ENCODE measurements at places on chromosomes 5 and 9. TPM values are rescaled to one million over a fixed set of nuclear protein-coding genes. Genes with fewer than 3 reads are reported as not detected.

- no peak for DNase-seq
Observed at GRCh38 chr9:75418518-75418917, 330.2 kb downstream of the OSTF1 start.

GRCh38 chr9:115640887-115641286 lies 512.7 kb upstream of the PAPPA start:
- DNase-seq: no peak

DNA sequence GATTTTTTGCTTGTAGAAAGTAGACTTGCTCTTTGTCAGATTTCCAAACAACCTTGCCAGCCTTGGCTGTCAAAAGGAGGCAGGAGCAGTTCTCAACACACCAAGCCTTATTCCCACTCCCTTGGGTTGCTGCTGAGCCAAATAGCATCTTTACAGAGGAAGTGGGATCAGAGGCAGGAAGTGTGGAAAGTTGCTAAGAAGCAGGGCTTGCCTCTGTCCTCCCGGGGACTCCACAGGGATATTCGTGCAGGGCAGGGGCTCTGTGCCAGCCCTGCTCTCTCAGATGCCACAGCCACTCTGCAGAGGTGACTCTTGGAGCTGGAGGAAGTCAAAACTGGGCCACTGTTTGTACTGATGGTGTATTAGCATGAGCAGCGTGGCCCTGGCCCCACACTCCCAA lies 24.3 kb downstream of the PTPDC1 start:
- DNase-seq: no peak

- no peak for DNase-seq
Observed at GRCh38 chr5:393846-394275, 49.1 kb upstream of the EXOC3 start.

DNA sequence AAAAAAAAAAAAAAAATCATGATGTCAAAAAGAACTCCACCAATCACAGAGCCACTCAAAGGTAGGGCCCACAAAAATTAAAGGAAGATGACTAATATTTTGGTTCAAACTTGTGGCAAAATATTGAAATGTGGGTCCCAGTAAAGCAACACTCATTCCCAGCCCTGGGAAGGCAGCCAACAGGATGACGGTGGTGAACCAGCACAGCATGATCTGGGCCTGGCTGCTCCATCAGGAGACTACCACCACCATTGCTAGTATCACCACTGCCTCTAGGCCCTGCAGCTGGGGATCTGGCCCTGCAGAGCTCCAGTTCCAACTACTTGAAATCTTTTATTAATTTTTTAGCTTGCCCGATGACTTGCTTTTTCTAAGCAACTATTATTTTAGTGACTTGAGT lies 206.8 kb upstream of the ITGA1 start:
- no peak for DNase-seq

DNA sequence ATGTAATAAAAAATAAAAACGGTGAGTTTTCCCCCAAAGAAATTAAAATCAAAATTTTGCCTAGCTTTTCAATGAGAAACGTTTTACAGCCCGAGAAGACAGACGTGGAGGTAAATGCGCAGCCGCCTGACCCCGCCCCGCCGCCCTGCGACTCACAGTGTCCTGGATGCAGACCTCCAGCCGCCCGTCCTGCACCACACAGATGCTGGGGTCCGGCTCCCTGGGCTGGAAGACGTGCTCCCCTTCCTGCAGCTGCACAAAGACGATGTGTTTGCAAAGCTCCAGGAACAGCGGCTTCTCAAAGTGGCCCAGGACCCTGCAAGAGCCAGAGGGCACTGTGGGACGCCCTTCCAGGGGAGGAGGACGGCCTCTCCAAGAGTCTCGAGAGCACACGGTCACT lies 7.7 kb downstream of the PNPLA7 start:
- no peak for DNase-seq

- no peak for DNase-seq
Observed at GRCh38 chr5:141349917-141350619, at the start of gene PCDHGB1. PCDHGB1 (plus strand) TSS chr5:141350099; CDS start chr5:141350261, 162 bp downstream.

GRCh38 chr9:5336688-5337087 lies 3.0 kb downstream of the RLN1 start:
- no peak for DNase-seq

- no peak for DNase-seq
Observed at GRCh38 chr5:153981905-153982605, 56.7 kb downstream of the FAM114A2 start.

- DNase-seq: peak; percentile 40
Observed at GRCh38 chr5:167982-168660, 23.2 kb upstream of the LRRC14B start.

GRCh38 chr5:108003178-108003577 lies 332.4 kb upstream of the EFNA5 start:
- DNase-seq: peak; percentile 12

DNA sequence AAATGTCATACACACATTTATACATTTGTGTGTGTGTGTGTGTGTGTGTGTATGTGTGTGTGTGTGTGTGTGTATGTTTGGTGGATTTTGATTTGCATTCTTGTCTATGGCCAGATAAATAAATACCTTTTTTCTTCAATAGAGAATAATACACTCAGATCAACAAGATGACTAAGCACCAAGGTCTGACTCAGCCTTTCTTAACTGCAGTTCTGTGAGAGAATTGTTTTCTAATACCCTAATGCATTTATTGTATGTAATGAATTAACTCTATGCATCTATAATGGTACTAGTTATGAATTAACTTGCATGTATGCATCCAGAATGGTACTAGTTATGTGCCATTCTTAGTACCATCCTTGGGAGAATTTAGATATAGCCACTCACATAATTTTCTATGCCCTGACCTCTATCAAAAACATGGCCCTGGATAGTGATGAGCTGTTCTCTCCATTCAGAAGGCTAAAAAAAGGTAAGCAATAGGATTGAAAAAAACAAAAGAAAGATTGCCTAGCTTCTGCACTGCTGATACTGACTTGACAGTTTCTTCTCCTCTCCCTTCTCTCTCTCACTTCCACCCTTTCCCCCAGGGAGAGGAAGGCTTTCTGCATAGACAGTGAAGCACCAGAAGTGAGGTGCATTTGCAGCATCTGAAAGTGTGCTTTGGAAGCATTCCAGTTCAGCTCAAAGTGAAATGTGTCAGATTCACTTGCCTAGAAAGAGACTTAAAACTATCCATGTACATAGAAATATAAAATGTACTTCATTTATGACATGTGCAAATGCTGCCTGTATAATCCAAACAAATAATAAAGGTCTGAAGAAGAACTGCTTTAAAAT lies 55.1 kb upstream of the CCDC112 start:
- DNase-seq: peak; percentile 32

The NFIB gene
- total RNA-seq: 2.4 TPM

The GMCL2 gene
- not detected for total RNA-seq

The C5orf52 gene
- not detected for total RNA-seq

The LRRC70 gene
- total RNA-seq: not detected

The FOXD4L5 gene
- total RNA-seq: not detected

The PCDHAC2 gene
- not detected for total RNA-seq

Measured in epithelial cell of proximal tubule (primary cell).